Stimulated activated CD8-positive, alpha-beta memory T cell treated with anti-CD3 and anti-CD28 coated beads, Interleukin-15, amount 100 ng/mL, for 1 hour (primary cell): ENCODE measurements at places on chromosomes 2 and 18.

GRCh38 chr18:58605027-58606020 is 23.6 kb downstream of the ALPK2 start:
- no peak for DNase-seq

GRCh38 chr18:79682894-79683625 is 3.5 kb downstream of the CTDP1 start:
- no peak for DNase-seq

GRCh38 chr2:240310645-240311044 is 124.8 kb upstream of the GPC1 start:
- DNase-seq: no peak

DNA sequence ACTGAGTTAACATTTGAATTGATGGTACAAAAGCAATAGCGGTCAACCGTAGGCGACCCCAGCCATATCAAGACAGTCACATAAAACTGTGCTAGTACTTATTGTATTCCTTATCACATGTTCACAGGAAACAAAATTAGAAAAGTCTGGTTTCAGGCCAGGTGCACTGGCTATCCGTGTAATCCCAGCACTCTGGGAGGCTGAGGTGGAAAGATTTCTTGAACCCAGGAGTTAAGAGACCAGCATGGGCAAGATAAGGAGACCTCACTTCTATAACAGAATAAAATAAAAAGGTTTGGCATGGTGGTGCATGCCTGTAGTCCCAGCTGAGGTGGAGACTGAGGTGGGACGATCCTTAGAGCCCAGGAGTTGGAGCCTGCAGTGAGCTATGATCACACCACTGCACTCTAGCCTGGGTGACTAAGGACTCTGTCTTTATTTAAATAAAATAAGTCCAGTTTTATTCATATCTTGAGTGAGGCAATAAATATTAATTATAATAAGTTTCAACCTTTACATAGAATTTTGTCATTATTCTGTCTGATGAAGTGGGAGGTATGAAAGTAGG is 84.1 kb upstream of the RGPD4 start:
- no peak for DNase-seq

- no peak for DNase-seq
These were observed 86.7 kb downstream of the GALNT14 start for GRCh38 chr2:31051258-31052140.

DNA sequence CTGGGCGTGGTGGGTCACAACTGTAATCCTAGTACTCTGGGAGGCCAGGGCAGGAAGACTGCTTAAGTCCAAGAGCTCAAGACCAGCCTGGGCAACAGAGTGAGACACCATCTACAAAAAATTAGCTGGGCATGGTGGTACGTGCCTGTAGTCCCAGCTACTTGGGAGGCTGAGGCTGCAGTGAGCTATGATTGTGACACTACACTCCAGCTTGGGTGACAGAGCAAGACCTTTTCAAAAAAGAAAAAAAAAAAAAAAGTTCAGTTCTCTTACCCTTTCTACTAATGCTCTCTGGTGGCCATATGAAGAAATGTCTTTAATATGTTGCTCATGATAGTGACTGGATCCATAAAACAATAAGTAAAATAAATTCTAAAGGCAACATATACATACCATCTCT is 14.9 kb downstream of the TYW5 start:
- no peak for DNase-seq

DNA sequence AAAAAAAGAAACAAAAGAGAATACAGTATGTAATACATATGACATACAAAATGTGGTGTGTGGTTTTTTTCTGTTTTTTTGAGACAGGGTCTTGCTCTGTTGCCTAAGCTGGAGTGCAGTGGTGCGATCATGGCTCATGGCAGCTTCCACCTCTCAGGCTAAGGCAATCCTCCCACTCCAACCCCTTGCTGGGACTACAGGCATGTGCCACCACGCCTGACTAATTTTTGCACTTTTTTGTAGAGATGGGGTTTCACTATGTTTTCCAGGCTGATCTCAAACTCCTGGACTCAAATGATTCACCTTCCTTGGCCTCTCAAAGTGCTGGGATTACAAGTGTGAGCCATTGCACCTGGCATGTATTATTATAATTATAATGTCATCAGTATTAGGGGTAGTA is 38.9 kb downstream of the DHX57 start:
- DNase-seq: no peak

DNA sequence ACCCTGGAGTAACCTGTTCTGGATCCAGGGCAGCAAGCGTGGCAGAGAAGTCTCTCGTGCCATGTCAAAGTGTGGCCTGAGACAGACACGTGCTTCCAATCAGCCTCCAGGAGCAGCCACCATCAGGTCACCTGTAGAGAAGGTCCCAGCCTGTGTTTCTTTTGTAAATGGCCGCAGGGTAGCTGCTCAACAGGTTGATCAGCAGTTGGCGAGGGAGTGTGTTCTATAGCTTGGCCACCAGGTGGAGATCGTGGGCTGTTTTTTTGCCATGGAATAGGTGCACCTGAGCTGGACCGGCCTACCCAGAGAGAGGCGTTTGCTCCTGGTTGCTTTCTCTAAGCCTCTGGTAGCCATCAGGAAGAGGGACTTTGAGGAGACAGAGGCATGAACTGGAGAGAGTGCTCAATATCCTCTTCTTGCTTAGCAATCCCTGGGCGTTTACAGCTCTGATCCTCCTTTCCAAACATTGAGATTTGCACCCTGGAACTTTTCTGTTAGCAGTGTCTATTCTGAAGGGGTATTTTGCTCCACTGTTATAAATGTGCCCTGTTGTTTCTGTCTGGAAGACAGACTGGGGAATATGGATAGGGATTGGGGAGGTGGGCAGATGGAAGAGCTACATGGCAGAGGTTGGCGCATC is 34.2 kb upstream of the EN1 start:
- peak; percentile 40 for DNase-seq
